Activated CD4-positive, alpha-beta T cell treated with anti-CD3 and anti-CD28 coated beads for 36 hours (primary cell): ENCODE measurements at places on chromosomes 11 and 22.

GRCh38 chr11:61869708-61870451 is 21.5 kb downstream of the FADS3 start:
- DNase-seq = no peak

- peak; percentile 64 for DNase-seq
Measured at GRCh38 chr11:69642549-69642912, 1.6 kb downstream of the CCND1 start.

GRCh38 chr11:7514099-7514591 is 346 bp downstream of the PPFIBP2 start:
- DNase-seq = peak; percentile 42

GRCh38 chr11:79294845-79295731 is 145.7 kb downstream of the TENM4 start:
- DNase-seq = no peak

GRCh38 chr11:69530278-69531070 is 49.0 kb downstream of the LINC01488 start:
- no peak for DNase-seq

DNA sequence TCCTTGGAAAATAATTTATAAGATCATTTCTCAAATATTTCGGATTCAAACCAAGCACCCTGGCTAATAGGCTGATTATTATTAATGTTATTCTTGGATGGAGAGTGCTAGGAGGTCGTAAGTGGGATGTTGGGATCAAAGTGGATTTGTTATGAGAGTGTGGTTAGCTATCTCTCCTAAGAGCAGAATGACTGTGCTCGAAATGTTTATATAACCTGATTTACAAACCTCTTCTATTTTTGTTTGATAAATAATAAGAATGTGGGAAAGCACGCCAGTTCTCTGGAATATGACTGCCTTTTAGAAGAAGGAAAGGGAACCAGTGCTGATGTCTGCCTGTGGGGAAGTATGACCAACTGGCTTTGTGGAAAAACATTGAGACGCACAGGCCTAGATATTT is 527.5 kb downstream of the NTM start:
- DNase-seq = no peak

GRCh38 chr11:82854242-82854641 is 46.0 kb downstream of the PRCP start:
- DNase-seq = no peak

DNA sequence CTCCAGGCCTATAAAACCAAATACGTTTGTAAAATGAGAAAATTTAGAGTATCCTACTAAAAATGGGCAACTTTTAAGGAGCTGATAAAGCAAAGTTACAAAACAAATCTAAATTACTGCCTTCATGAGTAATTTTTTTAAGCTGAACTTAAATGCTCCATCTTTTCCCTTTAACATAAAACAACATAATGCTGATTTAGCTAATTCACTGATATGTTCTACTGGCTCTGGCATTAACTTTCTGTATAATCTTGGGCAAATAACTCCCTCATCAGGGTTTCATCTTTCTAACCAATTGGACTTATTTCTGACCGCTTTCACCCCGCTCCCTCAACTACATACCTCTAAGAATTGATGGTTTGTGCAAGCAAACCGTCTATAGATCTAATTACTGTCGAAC is 362 bp downstream of the OR10A3 start:
- no peak for DNase-seq

GRCh38 chr22:17742527-17742902 is 31.8 kb downstream of the BID start:
- DNase-seq = peak; percentile 85

DNA sequence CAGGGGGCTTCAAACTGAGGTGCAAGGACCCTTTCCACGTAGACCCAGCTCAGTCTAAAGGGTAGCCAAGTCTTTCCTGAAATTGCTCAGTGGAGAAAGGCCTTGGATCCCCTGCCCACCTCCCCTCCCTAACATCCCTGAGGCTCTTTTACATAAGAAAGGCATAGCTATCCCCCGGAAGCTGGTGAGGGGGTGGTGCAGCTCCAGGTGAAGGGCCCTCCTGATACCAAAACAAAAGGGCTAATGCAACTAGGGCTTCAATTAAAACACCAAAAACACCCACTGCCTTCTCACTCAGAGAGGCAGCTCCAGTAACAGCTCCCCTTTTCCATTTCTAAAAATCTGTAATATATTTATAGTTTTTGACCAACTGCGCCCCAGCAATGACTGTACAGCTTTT is 5.8 kb downstream of the SHANK2 start:
- no peak for DNase-seq

DNA sequence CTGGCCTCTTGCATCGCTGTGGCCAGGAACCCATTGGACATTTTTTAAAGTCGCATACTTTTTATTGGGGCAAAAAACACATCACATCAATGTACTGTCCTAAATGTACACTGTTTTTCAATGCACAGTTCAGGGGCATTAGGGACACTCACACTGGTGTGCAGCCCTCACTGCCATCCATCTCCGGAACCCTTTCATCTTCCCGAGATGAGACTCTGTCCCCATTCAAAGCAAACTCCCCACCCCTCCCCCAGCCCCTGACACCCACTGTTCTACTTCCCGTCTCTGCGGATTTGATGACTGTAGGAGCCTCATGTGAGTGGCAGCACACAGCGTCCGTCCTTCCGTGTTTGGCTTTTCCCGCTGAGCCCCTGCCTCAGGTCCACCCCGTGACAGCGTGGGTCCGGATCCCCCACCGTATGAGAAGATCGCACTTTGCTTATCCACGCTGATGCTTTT is 41.8 kb upstream of the TH start:
- peak; percentile 74 for DNase-seq

GRCh38 chr11:8206251-8207079 is 37.6 kb upstream of the RIC3 start:
- DNase-seq = no peak

GRCh38 chr11:122146475-122146874 is 30.5 kb upstream of the BLID start:
- no peak for DNase-seq

GRCh38 chr22:46535876-46536536 is 1.4 kb downstream of the CELSR1 start:
- no peak for DNase-seq

DNA sequence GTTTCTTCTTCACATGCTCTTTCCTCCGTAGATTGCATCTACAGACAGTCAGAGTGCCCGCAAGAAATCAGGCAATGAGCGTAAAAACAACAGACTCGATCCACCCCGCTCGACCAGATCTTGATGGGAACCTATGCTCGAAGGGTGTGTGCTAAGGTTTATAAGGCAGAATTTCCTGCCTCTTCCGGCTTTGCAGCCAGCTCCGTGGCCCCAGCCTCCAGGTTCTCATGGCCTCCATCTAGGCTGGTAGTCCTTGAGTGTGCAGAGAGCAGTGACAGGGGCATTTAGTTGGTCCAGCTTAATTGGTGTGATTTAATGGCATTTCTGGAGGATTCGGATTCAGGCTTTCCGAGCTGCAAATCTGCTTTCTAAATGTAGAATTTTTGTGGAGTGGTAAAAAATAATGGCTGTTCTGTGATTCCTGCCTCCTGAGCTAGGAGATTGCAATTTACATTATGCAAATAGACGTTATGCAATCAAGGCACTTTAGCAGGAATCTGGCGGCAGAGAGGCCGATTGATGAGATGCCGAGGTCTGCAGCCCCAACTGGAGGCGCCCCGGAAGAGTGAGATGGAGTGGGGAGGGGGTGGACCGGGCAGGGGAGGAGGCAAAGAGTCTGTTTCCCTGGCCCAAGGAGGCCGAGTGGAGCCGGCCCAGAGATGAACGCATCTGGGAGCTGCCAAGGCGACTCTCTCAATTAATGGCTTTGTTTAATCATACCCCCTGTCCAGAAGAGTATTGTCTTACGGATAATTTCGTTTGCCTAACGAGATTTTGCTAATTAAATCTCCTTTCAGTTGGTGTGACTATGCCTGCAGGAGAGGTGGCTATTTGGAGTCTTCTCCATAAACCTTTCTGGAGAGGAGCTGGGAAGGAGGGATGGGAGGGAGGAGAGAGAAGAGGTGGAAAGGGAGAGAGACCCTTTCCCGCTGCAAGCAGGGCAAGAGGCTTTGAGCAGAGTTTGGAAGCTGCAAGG is 75.3 kb downstream of the PKNOX2 start:
- DNase-seq = no peak

DNA sequence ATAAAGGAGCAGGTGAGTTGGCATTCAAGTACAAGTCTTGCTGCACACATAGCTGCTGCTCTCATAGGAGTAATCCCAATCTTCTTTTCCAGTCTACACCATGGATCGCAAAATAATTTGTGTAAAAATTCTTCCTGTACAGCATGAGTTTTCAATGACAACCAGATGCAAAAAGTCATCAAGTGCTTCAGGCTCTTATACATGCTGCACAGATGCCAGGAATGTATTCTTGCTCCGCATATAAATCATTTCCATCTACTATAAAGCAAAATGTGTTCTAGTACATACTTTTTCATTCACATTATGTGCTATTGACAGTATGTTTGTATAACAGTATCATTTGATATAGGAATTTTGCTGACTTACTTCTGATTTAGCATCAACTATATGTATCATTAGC is 35.4 kb downstream of the NXPE2 start:
- DNase-seq = no peak

DNA sequence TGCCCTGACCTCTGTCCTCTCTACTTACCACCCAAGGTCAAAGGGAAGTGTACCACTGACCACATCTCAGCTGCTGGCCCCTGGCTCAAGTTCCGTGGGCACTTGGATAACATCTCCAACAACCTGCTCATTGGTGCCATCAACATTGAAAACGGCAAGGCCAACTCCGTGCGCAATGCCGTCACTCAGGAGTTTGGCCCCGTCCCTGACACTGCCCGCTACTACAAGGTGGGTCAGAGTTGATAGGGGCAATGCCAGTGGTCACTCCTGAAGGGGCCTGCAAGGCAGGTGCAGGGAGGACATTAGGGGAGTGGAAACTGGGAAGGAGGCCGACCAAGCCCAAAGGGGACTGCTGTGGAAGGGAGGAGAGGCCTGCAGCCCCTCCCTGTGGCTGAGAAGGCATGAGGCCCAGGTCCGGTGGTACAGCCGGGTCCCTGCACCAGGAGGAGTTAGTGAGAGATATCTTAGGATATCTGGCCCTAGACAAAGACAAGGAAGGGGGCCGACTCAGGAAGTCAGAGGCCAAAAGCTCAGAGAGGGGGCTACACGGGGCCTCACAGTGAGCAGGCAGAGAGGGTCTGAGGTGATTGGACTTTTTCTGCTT is 17.9 kb downstream of the POLR3H start:
- DNase-seq = no peak

DNA sequence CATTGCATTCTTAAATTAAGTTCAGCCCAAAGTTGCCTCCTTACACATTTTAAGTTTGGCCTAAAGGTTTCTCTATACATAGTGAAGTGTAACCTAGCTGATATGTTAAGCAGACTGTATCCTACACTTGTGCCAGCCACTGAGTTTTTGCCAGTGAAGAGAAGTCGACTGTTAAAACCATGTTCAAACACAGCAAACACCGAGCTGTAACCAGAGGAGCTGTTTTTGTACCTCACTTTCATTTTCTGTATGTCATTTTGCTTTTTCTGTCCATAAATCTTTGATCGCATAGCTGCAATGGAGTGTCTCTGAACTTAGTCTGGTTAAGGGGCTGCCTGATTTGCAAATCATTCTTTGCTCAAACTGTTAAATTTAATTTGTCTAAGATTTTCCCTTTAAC is 403.7 kb downstream of the LUZP2 start:
- no peak for DNase-seq

GRCh38 chr11:118911113-118911879 is 14.4 kb downstream of the BCL9L start:
- peak; percentile 50 for DNase-seq

GRCh38 chr11:78938971-78939370 is 364.3 kb upstream of the NARS2 start:
- no peak for DNase-seq

- DNase-seq = no peak
Measured at GRCh38 chr11:96506953-96507354, 117.1 kb downstream of the JRKL start.

GRCh38 chr11:12884751-12885318 is 124.3 kb upstream of the RASSF10 start:
- no peak for DNase-seq
